Suppressor macrophage (primary cell): ENCODE measurements at places on chromosomes 11 and 22.

GRCh38 chr11:94658386-94658785, 91.2 kb downstream of the PIWIL4 start:
- DNase-seq = no peak

- DNase-seq = no peak
These were observed 21.4 kb downstream of the CD6 start for GRCh38 chr11:60992842-60993409.

GRCh38 chr11:125398475-125398874, 97.6 kb downstream of the FEZ1 start:
- DNase-seq = no peak

GRCh38 chr11:37422511-37422910, 824.5 kb upstream of the RAG2 start:
- DNase-seq = no peak

DNA sequence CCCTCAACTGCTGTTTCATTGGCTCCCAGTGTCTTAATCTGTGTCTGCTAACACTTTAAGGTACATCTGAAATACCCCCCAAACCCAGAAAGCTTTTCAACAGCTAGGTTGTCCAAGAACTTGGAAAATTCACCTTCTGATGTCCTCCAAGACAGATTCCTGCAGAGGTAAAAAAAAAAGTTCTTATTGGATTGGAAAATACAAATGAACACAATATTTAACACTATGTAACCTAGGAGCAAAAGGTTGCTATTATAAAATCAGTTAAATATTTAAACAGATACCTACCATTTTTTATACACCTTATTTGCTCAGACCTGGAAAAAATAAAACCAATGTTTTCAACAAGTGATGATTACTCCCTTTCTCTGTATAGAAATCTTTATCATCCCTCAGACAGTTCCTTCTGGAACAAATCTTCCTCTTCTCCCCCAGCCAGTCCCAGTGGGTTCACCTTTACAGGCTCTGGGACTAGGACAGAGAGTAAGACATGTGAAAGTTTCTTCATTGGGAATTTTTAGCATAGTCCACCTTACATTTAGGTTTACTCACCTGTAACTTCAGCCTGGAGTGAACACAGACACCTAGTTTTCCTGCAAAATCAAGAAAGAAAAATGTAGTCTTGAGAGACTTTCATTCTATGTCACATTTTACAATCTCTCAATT, 13.3 kb upstream of the WDR74 start:
- DNase-seq = no peak

- DNase-seq = no peak
These were observed 1.2 kb downstream of the DCHS1 start for GRCh38 chr11:6654281-6655019.

- no peak for DNase-seq
These were observed 38.2 kb upstream of the SESN3 start for GRCh38 chr11:95269036-95269819.

GRCh38 chr11:101444851-101445250, 139.0 kb downstream of the TRPC6 start:
- DNase-seq = no peak

GRCh38 chr11:45906965-45907611, at the start of gene FREY1:
TSS of gene FREY1 (minus strand) at chr11:45907271. CDS start at chr11:45907245, 26 bp downstream.
- DNase-seq = no peak

DNA sequence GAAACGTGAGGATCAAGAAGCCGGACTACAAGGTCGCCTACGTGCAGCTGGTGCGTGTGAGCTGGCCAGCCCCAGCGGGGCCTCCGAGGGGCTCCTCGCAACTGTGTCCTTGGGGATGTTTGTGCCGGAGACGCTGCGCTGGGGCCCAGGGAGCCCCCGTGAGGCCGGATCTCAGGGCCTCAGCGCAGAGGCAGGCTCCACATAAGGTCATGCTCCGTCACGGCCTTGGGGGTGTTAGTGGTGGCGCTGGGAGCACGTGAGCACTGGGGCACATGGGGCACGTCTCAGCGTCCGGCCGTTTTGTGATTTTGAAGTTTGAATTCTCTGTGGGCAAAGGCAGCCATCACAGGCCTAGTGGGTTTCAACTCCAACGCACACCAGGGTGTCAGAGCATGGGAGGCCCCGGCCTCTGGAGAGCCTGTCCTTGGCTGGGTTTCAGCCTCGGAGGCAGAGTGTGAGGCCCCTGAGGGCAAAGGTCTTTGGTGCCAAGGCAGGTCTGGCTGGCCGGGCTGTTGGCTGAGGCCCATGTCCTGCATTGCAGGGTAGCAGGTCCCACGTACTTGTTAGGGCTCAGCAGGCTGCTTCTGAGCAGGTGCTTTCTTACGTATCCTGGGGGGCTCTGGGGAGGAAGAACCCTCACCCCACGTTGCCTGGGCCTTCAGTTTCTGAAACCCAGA, 5.8 kb downstream of the MRPL23 start:
- no peak for DNase-seq

GRCh38 chr11:126290887-126291286, 8.0 kb downstream of the TIRAP start:
- DNase-seq = no peak

- peak; percentile 38 for DNase-seq
These were observed 251.8 kb downstream of the TENM4 start for GRCh38 chr11:79189055-79189454.

- peak; percentile 31 for DNase-seq
These were observed 19.2 kb upstream of the ASPHD2 start for GRCh38 chr22:26409719-26410335.

DNA sequence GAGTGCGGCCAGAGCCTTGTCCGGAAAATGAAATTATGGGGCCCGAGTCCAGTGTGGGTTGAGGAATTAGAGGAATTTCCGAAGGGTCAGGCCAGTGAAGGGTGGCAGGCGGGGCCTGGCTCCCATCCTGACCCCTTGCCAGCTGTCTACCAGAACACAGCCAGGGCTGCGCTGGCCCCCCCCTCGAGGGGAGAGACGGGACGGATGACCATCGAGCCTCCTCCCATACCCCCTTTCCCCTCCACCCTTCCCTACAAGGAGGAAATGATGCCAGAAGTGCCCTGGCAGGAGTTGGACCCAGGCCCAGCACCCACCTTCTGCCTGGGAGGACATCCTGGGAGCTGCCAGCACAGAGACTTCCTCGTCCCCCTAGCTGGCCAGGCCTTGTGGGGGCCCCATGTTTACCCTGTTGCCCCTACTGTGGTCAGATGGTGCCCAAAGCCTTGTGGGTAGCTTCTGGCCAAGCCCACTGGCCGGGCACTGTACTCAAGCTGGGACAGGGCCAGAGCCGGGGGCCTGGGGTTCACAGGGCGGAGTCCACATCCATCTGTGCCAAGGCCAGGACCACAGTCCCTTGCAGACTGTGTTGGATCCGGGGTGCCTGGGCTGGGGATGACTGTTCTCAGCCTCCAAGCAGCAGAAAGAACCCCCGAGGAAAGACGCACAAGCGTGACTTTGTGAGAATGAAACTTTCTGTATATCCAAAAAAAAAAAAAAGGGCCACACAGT, 20.8 kb downstream of the ARVCF start:
- no peak for DNase-seq

DNA sequence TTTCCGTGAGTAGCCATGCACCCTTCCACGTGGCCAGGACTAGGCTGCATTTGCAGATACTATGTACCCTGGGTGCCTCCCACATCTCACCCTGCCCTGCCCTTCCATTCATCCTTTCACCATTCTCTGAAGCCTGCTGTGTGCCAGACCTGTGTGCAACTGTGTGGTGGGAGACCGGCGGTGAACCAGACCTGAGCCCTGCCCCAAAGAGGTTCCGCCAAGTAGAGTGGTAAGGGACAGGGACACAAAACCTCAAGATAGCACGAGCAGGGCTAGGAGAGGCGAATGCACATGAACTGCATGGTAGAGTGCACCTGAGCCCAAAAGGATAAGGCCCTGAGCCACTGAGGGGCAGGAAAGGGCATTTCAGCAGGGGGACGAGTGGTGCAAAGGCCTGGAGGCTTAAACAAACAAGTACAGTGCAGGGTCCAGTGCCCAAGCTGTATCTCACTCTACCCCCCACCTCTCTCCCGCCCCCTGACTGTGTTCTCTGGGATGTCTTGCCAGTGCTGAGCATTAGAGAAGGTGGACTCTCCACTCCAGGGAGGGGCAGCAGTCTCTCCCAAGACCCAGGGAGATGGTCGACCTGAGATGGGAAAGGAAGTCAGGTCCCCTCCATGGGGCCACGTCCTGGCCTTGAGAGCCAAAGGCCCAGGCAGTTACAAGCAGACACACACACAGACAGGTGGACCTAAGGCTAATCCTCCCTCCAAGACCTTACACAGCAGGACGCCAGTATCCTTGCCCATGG, 14.1 kb upstream of the ARAP1 start:
- DNase-seq = no peak

DNA sequence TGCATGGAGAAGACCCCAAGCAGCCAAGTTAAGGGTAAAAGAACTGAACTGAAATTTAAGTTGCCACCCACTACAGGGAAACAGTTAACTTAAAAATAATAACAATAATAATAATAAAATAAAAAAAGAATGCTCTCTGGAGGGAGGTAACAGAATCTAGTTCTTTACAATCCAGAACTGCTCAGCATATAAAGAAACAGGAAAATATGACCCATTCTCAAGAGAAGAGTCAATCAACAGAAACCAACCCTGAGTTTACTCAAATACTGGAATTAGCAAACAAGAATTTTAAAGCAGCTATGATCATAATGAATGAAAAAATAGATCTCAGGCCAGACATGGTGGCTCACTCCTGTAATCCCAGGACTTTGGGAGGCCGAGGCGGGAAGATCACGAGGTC, 53.8 kb downstream of the DENND5A start:
- DNase-seq = no peak

- no peak for DNase-seq
These were observed 46.8 kb downstream of the CTTN start for GRCh38 chr11:70445091-70445490.

GRCh38 chr11:24848857-24849256, 352.0 kb downstream of the LUZP2 start:
- no peak for DNase-seq

DNA sequence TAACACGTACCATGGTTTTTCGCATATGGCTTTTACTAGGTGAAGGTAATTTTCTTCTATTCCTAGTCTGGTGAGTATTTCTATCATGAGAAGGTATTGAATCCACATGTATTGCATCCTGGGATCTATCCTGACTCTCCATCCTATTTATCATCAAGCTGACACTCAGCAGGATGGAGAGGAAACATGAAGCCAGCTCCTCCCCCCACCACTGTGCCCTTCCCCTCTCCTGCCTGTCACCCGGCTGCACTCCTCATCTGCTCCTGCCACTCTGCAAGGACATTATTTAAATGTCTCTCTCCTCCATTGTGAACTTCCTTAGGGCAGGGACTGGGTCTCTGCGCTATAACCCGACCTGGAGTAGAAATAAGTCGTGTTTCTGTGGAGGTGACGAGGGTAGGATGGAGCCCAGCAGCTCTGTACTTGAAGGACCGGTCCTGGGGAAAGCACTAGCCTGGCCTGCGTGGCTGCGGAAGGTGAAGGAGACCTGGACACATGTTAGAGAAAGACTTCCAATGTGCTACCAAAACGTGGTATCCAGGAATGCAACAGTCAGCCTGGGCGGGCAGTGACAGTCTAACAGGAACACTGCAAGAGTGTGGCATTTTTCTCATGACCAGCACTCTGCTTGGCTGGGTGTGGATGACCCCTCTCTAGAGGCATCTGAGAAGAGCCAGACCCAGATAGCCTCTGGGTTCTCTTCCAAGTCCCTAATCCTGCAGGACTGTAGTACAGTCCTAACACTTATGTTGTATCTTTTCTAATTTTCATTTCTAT, 111.2 kb downstream of the MICAL3 start:
- DNase-seq = no peak

DNA sequence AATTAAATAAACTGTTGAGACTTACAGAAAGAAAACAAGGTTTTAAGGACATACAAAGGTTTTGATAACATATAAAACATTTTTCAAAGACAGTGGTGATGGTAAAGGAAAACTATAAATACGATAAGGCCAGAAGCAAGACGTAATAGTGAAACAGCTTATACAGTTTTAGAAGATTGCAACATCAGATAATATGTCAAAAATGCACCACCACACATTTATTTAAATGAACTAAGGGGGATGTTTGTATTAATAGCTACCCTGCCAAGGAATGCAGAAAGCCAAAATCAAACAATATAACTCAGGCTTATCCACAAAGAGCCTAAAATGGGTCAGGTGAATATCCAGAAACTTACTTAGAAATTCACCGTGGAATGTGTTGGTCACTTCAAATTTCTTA, 981.6 kb upstream of the FAT3 start:
- DNase-seq = no peak

GRCh38 chr11:36657610-36658267, 59.7 kb upstream of the RAG2 start:
- DNase-seq = no peak

DNA sequence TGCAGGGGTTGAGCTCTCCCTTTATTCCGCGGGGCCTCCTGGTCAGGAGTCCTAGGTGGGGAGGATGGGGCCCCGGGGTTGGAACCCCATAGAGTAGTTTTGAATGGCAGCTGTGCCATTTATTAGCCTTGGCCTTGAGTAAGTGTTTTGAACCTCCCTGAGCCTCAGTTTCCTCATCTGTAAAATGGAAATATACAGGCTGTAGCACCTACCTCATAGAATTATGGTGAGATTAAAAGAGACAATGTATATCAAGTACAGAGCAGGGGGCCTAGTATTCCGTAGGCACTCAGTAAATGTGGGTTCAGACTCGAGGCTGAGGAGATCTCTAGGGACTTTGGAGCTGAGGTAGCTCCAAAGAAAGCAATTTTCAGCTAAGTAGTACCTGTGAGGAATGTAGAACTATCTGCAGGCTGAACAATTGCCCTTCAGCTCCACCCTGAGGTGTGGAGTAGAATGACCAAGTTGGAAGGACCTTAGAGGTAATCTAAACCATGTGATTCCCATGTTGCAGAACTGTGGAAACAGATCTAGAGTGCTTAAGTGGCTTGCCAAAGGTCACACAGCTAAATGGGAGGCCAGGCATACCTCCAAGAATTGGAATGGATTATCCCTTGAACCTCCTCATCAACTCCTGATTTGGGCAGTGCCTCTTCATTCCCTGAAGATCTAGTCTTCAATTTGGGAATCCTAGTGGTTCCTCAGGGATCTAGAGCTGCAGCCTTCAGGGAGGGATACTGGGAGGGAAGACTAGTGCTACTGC, 682 bp downstream of the PGAP2 start:
- peak; percentile 70 for DNase-seq

DNA sequence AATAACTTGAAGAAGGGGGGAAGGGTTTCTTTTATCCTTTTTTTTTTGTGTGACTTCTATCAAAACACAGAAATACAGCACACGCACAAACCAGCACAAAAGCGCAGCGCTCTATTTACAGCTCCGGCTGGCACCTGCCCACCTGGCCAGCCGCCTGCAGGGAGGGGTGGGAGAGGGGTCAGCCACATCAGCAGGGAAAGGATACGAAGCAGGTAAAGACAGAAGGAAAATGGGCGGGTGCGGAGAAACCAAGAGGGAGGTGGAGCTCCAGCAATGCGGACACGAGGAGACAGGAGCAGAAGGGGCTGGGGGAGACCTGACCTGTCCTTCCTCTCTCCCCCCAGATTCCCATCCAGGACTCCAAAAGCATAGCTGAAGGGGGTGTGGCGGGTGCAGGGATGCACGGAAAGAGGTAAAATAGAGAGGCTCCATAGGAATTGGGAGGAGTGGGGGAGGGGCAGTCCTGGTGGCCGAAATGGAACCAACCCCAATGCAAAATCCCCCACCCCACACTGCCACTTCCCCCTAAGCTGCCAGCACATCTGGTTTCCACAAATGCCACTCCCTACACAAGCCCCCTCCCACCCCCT, 14.1 kb downstream of the CXCR5 start:
- no peak for DNase-seq

GRCh38 chr22:28620244-28620922, 59.3 kb downstream of the TTC28 start:
- no peak for DNase-seq
